Dorsolateral prefrontal cortex (tissue), 122 donors: ENCODE measurements at places on chromosomes 7 and 10. TPM values are rescaled to one million over a fixed set of nuclear protein-coding genes. Genes with fewer than 3 reads are reported as not detected.

Gene LRRD1
- total RNA-seq, result 0.72 TPM

Gene KCND2
- 20.8 TPM for total RNA-seq

DNA sequence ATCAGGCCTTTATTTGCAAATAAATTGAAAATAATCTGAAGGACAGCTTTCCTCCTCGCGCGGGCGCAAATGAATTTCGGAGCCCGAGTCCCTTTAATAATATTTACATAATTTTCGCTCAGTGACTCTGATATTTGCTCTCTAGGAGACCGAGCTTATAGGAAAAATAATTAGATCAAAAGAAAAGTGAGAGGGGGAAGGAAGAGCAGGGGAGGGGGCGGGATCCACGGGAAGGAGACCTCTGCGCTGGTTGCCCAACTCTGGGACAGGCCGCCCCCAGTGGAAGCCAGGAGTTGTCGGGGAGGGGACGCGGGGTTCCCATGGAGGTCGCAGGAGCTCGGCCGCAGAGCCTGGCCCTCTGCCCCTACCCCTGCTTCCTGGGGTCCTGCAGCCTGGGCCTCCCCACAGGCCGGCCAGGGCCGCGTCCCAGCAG, 5.8 kb downstream of the UNCX start:
- DNase-seq, result no peak

DNA sequence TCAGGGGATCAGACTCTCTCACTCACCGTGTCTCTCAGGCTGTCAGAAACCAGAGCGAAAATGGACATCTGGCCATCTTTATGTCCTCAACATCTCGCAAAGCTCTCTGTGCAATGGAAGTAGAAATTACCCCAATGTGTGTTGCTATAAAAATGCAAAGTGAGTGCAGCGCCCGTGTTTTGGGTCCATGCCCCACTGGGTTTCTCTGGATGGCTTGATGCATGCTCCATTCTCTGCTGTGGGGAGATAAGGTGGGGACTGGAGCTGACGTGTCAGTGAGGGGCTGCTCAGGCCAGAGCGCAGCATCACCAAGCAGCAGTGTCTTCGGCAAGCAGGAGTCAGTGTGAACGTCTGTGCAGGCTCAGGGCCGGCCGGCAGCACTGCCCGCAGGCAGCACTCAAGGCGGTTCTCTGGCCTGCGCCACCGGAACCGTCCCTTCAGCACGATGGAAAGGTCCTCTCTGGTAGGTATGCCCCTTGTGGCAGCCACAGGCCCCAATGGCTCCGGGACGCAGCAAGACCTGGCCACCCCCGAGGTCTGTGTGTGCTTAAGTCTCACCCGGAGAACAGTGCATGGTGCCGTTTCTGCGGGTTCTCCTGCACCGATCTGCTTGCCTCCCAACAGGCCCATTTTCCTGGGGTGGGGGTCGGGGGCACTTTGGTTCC, 30.2 kb downstream of the WDR86 start:
- DNase-seq, result no peak

DNA sequence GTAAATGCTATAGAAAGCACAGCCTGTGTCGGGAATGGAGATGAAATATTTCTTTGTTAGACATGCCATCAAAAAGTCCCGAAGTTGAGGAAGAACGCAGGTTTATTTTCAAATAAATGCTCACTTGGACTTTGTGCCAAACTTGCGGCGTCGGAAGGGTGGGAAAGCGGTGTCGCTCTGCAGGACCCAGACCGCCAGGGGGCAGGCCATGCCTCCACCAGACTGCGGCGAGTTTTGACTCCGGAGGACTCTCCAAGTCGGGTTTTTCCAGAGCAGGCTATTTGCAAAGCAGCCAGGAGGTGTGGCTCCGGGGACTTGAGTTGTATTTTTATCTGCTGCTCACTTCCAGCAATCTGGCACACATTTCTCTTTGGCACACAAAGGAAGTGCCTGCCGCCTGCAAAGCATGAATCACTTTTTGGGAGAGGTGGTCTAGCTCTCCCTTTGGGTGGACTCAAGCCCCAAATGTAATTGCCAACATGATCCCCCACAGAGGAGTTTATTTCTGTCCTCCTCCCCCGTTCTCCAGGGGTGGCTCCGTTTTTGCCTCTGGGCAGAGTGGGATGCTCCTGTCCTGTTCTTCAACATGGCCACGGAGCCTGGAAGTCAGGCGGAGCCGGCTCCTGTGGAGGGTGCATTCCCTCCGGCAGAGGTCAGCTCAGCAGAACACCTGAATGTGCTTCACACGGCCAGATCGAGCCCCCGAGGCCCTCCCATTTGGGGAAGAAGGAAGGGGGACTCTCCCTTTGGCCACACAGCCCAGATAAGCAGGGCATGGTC, 82.3 kb upstream of the GPR26 start:
- peak; percentile 78 for DNase-seq

DNA sequence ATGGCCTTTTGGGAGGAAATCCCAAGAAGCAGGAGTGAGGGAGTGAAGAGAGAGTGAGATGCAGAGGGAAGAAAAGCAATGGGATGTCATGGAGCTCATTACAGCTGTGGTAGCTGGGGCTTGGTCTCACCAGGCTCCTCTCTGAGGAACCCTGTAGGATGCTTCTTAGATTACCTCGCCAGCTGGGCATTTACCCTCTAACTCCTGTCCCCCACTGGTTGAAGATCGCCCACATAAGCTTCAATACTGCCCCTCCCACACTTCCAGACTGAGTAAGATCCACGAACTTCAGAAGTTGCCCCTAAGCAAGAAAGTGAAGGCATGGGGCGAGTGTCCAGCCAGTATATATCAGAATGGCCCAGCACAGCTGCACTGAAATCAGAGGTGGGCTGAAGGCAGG, 58.1 kb upstream of the SLC35B4 start:
- no peak for DNase-seq
